Testis (tissue), 5 donors: ENCODE measurements at places on chromosomes 1 and 21.

DNA sequence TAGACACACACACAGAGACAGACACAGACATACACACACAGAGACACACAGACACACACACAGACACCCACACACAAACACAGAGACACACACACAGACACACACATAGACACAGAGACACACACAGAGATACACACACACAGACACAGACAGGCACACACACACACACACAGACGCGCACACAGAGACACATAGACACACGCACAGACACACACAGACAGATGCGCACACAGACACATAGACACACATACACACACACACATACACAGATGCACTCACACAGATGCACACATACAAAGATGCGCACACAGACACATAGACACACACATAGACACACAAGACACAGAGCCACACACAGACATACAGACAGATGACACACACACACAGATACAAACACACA lies 16.0 kb downstream of the KIF21B start:
- DNase-seq = no peak

GRCh38 chr1:65959896-65960567 lies 167.3 kb downstream of the PDE4B start:
- no peak for DNase-seq

GRCh38 chr1:51192213-51192843 lies 43.7 kb upstream of the RNF11 start:
- DNase-seq = peak; percentile 88

DNA sequence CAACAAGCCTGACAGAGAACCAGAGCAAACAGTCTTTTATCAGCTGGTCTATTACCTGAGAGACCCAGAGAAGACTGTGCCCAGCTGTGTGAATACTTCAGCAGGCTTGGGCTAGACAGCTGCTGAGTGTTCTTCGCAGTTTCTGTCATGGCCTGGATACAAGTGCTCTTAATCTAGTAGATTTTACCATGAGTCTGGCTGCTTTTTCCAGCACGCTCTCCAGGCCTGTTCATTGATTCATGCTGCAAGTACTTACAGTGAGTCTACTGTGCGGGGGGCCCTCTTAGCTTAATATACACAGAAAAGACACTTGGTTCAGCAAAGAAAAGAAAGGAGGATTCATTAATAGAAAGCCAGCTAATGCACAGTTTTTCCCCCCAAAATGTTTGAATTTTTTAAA lies 48.5 kb downstream of the RGS7 start:
- no peak for DNase-seq

DNA sequence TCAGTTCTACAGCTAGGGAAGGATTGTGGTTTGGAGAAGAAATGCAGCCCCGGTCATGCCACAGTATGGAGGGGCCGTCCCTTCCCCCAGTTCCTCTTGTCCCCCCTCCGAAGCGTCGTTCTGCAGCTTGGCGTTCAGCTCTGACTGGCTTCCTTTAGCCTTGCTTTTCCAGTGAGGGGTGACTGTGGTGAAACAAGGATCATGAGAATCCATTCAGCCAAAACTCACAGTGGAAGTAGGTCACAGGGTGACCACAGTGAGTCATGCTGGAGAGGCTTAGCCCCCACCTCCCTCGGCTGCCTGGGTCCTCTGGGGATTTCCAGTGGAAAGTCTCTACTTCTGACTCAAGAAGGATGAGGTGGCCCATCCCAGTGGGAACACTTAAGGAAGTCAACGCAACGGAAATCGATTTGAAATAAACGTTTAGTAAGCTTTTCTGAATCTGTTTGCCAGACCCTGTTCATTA lies 37.3 kb upstream of the COL6A2 start:
- DNase-seq = peak; percentile 73

DNA sequence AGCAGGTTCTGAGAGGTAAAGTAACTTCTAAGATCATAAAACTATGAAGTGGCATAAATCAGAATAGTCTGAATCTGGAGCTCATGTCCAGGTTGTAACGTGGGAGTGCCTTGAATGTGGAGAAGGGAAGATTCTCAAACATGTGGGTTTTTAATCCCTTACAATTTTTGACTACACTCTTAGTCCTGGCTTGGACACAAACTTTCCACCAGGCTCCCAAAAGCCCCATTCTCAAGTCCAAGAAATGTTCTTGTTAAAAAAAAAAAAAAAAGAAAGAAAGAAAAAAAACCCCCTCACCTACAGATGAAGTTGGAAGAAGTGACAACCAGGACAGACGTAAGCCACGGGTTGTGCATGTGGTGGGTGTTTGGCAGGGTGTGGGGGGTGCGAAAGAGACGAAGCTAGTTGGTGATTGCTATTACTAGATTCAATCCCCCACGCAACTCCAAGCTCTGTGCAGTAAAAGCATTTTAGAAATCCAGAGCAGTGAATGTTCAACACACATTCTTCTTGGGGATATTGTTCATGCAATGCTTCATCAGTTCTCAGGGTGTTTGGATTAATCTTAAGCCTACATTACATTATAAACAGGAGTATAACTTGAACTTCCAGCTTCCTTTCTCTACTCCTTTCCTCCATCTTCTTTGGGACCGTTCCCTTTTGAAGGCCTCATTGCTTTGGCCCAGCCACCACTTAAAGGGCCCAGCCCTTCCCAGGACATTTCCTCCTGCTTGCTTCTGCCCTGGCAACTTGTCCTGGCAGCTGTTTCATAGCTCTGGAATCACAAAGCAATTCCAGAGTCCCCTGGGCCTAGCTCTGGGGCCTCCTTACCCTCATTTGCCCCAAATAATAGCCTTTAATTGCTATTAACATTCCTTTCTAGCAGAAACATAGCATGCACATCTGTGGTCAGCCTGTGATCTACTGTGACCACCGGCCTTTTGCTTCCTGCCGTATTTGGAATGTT lies 41.8 kb downstream of the PHC2 start:
- peak; percentile 63 for DNase-seq

- no peak for DNase-seq
Observed at GRCh38 chr1:145804235-145805045, 19.5 kb downstream of the RNF115 start.

- no peak for DNase-seq
Observed at GRCh38 chr1:232650845-232651244, 20.9 kb upstream of the SIPA1L2 start.

- DNase-seq = no peak
Observed at GRCh38 chr1:25557543-25557942, 14.1 kb downstream of the LDLRAP1 start.

DNA sequence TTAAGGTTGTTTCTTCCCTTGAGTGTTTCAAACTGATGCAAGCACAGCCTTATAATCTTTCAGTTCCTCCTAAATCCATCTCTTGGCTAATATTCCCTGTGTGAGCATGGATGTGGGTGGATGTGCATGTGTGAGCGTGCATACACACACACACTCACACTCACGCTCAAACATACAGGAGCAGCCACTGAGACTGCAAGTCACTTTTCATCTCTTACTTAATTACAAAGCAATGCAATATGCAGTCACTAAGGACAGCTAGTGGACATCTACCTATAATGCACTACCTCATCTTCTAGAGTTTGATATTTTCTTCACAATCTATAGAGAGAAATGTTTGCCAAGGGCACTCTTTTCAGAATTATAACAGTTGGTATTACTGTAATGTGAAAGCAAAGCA lies 1.4 kb downstream of the ESRRG start:
- no peak for DNase-seq

GRCh38 chr1:62076286-62076685 lies 118.4 kb upstream of the L1TD1 start:
- DNase-seq = no peak

DNA sequence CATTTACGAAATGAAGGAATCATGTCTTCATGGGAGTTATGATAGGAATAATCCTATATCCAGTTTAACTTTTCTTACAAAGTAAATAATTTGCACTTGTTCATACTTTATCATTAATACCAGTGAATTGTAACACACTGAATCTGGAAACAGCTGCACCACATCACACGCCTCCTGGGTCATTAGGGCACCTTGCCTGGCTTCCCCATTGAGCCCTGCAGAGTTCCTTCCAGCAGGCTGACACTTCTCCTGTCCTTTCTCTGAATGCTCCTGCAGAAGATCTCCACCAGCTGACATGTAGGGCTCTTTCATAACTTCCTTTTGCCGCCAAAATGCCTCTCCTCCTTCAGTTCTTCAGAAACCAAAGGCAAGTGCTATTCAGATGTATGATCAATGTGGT lies 201.1 kb downstream of the DAB1 start:
- DNase-seq = no peak

- DNase-seq = no peak
Observed at GRCh38 chr1:228961511-228961910, 226.2 kb downstream of the RHOU start.

GRCh38 chr1:112172294-112172882 lies 182.9 kb upstream of the KCND3 start:
- DNase-seq = peak; percentile 55

DNA sequence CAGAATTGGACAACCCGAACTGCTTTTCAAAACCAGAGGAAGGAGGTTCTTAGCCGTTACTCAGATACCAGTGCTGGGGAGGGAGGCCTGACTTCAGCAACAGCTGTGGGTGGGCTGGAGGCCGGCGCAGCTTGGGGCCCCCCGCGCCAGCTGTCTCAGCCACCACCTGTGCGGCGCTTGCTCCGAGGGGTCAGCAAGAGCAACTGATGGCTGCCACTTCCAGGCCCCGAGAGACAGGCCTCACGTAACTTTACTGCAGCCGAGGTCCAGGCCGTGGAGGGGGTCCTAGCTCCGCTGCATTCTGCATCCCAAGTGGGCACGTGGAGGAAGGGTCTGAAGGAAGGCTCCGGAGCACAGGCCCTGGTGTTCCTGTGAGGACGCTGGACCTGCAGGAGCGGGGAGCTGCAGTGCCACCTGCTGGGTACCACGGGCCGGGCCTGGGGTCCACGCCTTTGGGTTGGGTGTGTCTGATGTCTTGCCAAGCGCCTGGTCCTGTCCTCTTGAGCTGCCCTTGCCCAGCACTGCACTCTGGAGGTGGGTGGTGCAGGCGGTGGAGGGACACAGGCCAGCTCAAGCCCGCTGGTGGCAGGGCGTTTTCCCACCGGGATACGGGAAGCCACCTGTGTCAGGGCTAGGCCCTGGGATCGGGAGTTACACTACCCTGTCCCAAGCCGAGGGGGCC lies 9.8 kb downstream of the THAP3 start:
- peak; percentile 66 for DNase-seq

GRCh38 chr1:18539171-18539570 lies 58.4 kb downstream of the KLHDC7A start:
- no peak for DNase-seq

GRCh38 chr21:36044056-36044455 lies 16.3 kb downstream of the SETD4 start:
- no peak for DNase-seq

DNA sequence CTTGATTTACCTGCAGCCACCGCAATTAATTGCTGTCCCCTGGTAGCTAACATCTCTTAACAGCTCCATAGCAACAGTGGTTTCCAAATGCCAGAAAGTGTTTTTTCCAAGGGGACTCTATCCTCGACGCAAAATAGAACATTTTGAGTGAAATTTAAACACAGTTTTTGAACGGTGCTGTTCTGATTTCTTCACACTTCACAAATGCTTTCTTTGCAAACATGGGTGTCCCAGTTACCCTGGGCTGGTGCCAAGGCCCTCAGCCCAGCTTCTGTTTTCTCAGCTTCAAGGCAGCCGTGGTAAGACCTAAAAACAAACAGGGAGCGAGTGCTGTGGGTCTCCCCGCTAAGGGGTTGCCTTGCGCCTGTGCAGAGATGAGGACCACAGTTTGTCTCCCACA lies 147.3 kb upstream of the VAMP3 start:
- no peak for DNase-seq

GRCh38 chr1:230263568-230264195 lies 162.4 kb downstream of the PGBD5 start:
- DNase-seq = no peak

GRCh38 chr1:196063294-196063693 lies 544.9 kb downstream of the KCNT2 start:
- DNase-seq = no peak

- DNase-seq = no peak
Observed at GRCh38 chr1:101293461-101294051, 56.7 kb downstream of the S1PR1 start.

DNA sequence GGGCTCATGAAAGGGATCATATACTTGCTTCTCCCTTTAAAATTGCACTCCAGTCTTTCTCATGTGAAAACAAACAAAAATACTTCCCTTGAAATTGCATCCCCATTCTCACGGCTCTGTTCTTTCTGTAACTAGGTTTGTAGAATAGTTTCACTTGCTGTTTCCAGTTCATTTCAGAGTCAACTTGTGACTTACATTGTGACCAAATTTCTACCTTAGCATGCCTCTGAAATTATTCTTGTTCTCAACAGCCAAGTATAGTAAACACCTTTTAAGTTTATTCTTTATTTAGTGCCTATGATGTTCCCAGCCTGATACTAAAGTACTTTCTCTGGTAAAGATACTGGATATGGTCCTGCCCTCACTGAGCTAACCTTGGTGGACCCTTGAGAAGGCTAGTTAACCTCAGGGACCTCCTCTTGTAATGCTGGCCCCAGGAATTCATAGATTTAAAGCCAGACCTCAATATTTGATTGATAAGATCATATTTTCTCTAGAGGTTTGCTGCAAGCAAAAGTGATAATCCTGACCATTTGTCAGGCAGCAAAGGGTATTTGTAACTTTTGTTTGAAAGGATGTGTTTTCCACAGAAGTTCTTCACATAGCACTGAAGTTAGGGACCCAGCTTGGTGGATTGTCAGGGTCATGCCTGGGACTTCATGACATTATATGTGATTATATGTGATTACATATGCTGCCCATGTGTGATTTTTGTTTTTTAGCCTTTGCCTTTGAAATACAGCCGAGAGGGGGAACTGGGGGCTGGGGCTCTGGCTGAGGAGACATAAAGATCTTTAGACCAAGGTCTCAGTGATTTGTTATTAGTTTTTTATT lies 29.6 kb downstream of the VANGL2 start:
- no peak for DNase-seq

DNA sequence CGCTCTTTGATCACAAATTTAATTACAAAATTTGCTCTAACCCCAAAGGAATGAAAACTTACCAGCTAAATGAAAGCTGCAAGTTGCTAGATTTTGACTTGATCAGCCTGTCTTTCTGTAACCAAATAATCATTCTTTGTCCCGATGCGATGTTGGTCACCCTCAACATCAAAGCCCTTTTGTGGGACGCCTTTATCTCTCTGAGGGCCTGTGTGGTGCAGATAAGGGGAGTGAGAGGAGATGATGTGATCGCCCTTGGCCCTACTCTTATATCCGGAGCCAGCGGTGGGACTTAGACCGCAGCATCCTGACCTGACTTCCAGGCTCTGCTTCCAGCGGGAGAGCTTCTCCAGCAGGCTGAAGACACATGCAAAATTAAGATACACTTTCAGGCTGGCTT lies 19.3 kb upstream of the UMODL1 start:
- DNase-seq = no peak

GRCh38 chr1:67345556-67345955 lies 37.9 kb downstream of the IL12RB2 start:
- no peak for DNase-seq

- no peak for DNase-seq
Observed at GRCh38 chr1:179807291-179807690, 64.2 kb downstream of the FAM163A start.
